Activated CD8-positive, alpha-beta T cell treated with anti-CD3 and anti-CD28 coated beads, Interleukin-2, amount 10 ng/mL, durations not matched to agents 7 days and 5 days (primary cell): ENCODE measurements at places on chromosomes 6 and 20.

DNA sequence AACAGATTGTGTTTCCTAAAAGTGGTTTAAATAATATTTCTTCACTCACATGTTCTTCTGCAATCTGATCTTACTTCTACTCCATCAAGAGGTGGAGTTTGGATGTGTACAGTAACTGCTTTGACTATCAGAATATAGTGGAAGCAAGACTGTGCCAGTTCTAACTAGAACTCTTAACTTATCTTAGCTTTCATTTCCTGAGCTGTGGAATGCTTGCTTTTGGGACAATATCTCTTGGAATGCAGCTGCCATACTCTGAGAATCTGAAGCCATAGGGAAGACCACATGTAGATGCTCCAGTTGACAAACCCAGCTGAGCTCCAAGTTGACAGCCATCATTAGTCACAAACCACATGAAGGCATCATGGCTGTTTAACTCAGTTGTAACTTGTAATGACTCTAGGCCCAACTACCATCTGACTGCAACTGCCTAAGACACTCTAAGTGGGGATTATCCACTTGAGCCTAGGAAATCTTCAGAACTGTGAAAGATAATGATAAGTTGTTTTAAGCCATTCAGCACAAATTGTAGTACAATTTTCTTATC lies 40.8 kb upstream of the MAN1A1 start:
- DNase-seq, result no peak

- DNase-seq, result no peak
Measured at GRCh38 chr6:144639654-144640053, 354.5 kb downstream of the UTRN start.

GRCh38 chr6:150256618-150257272 lies 112.1 kb upstream of the IYD start:
- no peak for DNase-seq

- DNase-seq, result no peak
Measured at GRCh38 chr6:160831739-160832138, 129.7 kb downstream of the PLG start.

DNA sequence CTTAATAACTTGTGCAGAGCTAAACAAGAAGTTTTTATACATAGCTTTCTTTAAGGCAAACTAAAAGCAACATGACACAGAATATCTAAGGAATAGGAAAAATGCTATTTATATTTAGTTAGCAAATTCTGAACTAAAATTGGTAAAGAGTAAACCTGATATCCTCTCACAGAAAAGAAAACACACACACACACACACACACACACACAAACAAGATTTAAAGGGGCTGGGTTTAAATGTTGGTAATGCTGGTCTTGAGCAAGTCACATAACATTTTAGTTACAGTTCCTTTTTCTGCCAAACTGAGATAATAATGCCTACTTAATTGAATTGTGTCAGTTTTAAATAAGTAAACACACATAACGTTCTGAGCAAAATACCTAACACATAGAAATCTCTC lies 1.6 kb downstream of the TRDN start:
- no peak for DNase-seq

- DNase-seq, result no peak
Measured at GRCh38 chr6:11878029-11878428, 99.4 kb upstream of the ADTRP start.

DNA sequence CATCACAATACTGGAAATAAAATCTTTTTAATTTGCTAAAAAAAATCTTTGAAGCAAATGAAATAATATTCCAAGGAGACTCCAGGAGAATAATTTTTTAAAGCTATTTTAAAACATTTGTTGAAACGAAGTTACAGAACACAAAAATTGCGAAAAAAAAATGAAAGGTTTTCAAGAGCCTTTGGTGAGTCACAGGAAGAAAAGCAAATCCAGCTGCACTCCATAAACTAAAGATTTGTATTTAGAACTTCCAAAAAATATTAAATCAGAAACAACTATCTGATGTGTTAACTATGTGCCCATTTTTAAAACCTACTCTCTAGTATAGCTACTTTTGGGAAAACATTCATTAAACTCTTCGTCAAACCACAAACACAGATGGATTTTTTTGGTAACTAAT lies 23.6 kb downstream of the PDSS2 start:
- DNase-seq, result no peak

- DNase-seq, result no peak
Measured at GRCh38 chr6:112470950-112471349, 123.8 kb downstream of the RFPL4B start.

DNA sequence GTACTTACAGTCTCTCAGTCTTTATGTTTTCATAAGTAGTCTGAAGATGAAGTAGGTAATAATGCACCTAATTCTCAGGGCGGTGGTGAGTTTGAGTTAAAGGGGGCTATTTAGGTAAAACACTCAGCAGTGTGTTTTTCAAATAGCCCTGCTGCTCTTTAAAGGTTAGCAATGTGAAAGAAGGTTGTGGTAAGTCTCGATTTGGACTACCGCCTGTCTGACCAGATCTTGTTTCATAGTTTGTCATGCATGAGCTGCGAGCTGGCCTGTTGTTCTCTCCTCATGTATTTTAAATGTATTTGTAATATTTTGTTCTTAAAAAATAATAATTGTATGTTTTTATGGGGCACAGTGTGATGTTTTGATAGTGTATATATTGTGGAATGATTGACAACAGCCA lies 340.2 kb downstream of the DHX35 start:
- DNase-seq, result no peak

- no peak for DNase-seq
Measured at GRCh38 chr20:54266844-54267243, 59.0 kb downstream of the PFDN4 start.

- no peak for DNase-seq
Measured at GRCh38 chr6:19209202-19209601, 628.0 kb upstream of the ID4 start.

DNA sequence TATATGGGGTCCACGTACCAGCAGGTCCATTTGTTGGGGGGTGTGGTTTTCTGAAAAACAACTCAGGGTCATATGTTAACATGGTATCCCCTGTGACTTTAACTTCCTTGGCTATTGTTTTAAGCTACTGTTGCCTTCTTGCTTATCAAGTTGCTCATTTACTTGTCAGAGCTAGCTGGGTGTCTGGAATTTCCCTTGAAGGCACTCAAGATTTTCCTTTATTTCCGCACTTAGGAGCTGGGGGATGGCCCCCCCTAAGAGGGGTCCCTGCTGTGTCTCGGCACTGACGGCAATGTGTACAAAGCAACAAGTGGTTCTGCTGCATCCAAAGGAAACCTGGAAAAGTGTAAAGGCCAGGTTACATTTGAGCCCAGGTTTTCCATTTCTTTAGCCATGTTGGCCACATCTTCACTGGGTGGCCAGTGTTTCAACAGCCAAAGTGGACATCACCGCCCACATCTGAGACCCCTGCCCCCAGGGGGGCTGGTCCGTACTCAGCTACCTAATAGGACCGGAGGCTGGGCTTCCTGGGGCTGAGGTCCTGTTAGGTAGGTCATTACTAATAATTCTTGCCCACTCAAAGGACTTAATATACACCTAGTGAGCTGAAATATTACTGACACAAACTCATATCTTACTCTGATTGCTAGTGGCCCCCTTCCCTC lies 24.8 kb upstream of the SYNDIG1 start:
- DNase-seq, result no peak

GRCh38 chr6:34246563-34247391 lies 2.0 kb downstream of the SMIM29 start:
- DNase-seq, result peak; percentile 67

GRCh38 chr6:42165016-42165415 lies 8.1 kb upstream of the GUCA1A start:
- DNase-seq, result no peak

GRCh38 chr6:144190593-144190992 lies 40.3 kb downstream of the STX11 start:
- no peak for DNase-seq

DNA sequence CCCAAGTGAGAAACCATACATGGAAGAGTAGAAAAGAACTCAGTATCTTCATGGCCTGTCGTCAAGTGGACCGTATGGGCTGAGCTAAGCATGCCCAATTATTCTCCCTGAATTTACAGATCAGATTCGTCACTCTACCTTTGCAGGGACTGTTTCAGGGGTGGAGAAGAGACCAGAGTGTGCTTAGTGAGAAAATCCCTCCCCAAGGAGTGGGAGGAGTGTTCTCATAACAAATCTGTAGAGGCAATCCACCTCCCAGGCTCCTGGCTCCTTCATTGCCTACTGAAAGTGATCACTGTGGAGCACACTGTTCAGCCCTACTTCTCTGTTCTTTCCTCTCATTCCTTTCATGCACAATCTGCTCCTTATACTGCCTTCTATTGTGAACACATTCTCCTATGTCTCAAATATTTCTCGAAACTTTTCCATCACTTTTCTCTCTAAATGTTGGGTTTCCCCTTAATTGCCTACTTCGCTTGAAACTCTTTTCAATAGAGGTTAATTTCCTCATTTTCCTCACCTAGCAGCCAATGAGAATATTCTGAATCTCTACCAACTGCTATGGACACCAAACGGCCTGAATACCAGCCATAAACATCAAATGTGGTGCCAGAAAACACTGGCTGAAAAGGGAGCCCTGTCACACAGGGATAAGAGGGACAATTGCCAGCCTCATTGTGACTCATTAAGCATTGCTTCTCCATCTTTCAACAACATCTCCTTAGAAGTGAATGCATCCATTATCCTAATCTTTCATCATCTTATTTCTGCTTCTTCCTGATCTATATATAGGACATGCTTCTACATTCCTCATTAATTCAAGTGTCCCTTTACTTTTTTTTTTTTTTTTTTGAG lies 398.3 kb downstream of the UTRN start:
- no peak for DNase-seq

- DNase-seq, result no peak
Measured at GRCh38 chr6:42276034-42276890, 58.6 kb upstream of the MRPS10 start.

DNA sequence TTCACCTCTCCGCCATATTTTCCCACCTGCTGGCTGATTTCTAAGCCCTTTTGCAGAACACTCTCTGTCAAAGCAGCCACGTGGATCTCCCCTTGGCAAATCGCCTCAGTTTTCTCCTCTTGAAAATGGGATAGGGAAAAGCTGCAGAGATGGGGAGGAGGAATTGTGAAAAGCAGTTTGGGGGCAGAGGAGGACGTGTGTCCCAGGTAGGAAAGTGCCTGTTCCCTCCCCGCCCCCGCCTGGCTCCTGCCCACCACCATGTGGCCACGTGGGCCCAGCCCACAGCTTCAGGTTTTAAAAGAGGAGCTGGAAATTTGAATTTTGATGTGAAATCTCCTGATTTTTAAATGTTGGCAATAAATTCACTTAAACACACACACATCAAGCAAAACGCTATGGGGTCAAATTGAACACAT lies 3.6 kb upstream of the CEBPB start:
- DNase-seq, result no peak

DNA sequence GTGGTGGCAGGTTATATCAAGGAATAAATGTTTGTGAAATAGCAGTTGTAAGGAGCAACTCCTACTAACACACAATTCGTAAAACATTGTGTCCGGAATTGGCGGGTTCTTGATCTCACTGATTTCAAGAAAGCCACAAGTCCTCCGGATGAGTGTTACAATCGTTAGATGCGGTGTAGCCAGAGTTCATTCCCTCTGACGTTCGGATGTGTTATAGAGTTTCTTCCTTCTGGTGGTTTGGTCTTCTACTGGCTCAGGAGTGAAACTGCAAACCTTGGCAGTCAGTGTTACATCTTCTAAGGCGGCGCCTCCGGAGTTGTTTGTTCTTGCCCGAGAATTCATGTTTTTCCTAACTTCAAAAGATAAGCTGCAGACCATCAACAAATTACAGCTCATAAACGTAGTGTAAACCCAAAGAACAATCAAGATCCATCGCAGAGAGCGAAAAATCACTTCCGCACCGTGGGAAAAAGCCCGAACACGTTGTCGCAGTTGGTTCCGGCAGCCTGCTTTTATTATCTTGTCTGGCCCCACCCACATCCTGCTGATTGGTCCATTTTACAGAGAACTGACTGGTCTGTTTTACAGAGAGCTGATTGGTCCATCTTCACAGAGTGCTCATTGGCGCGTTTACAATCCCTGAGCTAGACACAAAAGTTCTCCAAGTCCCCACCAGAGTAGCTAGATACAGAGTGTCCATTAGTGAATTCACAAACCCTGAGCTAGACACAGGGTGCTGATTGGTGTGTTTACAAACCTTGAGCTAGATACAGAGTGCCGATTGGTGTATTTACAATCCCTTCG lies 58.2 kb downstream of the TRIM27 start:
- DNase-seq, result peak; percentile 78

GRCh38 chr6:148053209-148053608 lies 289.4 kb upstream of the SASH1 start:
- DNase-seq, result no peak

DNA sequence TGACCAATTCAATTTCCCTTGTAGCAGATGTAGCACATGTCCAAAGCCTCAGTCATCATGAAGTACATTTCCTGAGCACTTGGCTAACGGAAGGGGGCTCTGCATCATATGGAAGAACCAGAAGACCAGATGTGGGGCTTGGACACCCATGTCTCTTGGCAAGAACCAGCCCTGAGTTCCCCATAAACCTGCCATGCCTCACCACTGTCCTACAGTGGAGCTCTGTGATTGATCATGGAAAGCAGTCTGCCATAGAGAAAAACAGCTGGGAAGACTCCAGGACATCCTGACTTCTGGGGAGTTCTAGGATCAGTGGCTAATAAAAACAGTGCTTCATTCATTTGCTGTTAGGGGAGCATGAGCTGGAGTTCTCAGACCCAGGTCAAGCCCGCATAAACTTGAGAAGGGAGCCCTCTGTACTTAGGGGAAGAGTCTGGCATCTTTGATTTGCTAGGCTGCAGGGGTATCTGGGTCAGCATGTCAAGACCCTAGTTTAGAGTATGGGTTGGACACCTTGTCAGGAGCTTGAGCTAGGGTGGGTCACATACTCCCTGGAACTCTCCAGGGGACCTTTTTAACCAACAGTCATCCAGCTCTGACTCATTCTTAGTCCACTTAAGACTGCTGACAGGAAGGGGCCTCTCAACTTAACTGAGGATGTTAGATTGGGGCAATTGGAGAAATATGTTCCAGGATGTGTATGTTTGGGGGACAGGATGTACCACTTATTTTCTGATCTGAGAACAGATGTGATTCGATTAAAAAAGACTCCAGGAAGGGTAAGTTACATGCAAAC lies 26.3 kb upstream of the TRAM2 start:
- no peak for DNase-seq

DNA sequence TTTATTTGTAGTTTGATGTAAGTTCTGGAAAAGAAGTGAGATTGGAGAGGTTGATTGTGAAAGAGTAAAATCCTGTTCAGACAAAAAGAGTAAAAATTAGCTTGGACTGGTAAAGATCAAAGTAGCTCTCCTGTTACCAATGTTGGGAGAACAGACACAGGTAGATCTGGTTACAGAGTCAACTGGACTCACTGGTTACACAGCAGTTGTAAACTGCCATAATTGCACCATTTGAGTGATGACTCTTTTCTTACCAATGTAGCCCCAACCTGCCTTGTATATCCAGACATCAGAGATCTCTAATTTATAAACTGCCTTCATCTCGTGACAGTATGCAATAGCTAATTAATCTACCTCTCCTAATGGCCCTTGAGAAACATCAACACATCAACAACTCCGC lies 165.6 kb upstream of the PRSS16 start:
- DNase-seq, result no peak

- no peak for DNase-seq
Measured at GRCh38 chr6:87152526-87152955, 2.8 kb upstream of the ZNF292 start.
